ENCODE measurements at places on chromosomes 13 and 19.

DNA sequence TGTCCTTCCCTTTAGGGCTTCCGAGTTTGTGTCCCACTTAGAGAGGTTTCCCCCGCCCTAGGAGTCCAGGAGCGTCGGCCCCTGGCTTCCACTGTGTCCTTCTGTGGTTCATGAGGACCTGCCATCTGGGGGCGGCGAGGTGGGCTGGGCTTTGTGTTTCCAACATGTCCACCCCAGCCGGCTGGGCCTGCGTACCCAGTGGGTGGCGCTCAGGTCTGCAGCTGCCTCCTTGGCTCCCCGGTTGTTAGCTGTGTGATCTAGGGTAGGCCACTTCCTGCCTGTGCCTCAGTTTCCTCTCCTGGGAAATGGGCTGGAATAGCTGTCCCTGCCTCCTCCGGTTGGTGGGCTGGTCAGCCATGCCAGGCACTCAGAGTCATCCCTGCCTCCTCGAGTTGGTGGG, 28.4 kb downstream of the KDM4B start:
- no peak for DNase-seq

- DNase-seq, result no peak
Measured at GRCh38 chr19:28018499-28018898, 1194.5 kb downstream of the UQCRFS1 start.

- DNase-seq, result no peak
Measured at GRCh38 chr19:2869618-2870017, 2.5 kb downstream of the ZNF556 start.

- no peak for DNase-seq
Measured at GRCh38 chr19:42053037-42053935, 16.7 kb downstream of the GRIK5 start.

GRCh38 chr19:13260883-13261653, 110.9 kb downstream of the IER2 start:
- peak; percentile 79 for DNase-seq

DNA sequence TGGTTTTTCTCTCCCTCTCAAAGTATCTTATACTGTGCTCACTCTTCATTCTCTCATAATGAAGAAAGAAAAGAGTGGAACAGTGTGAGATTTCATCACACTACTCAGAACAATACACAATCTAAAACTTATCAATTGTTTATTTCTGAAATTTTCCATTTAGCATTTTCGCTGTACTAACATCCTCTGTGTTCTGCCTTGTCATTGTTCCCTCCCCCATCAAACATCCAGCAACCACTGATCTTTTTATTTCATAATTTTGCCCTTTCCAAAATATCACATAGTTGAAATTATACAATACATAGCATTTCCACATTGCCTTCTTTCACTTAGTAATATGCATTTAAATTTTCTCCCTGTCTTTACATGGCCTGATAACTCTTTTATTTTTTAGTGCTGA, 658.7 kb downstream of the SLITRK1 start:
- no peak for DNase-seq

GRCh38 chr13:33963895-33964294, 145.9 kb downstream of the RFC3 start:
- DNase-seq, result no peak

GRCh38 chr19:4362101-4362828, 18.9 kb downstream of the MPND start:
- no peak for DNase-seq

GRCh38 chr13:80338781-80339562, 2.0 kb downstream of the SPRY2 start:
- DNase-seq, result peak; percentile 75

GRCh38 chr19:5078182-5078581, 109.3 kb downstream of the KDM4B start:
- no peak for DNase-seq

- DNase-seq, result no peak
Measured at GRCh38 chr13:113581871-113582270, 2.7 kb upstream of the TFDP1 start.

GRCh38 chr13:48232420-48233045, 473 bp upstream of the ITM2B start:
- DNase-seq, result no peak

- no peak for DNase-seq
Measured at GRCh38 chr13:23739596-23739995, 149.6 kb downstream of the MIPEP start.

GRCh38 chr13:49053906-49054305, 78.2 kb downstream of the FNDC3A start:
- no peak for DNase-seq

DNA sequence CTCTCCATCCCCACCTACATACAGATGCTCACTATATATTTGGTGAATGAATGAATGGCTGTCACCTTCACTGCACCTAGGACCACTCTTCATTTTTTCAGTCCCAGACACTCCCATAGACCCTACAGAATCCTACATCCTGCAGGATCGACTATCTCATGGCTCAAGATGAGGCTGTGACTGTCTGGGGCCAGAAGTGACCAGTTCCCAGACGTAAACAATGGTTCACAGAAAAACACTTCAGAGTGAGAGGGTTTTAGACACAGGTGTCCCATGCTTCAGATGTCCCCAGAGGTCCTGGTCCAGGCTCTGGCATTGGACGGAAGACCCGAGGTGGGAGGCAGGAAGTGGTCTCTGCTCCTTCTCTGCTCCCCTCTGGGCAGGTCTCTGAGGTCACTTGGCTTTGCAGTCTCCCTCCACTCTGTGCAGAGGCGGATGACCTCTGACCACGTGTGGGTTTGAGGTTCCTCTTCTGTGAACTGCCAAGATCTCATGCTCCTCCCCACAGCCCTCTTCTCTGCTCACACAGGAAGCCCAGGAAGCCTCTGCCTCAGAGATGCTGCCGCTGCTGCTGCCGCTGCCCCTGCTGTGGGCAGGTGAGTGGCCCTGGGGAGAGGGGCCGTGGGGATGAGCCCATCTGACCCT, 24.9 kb downstream of the SIGLEC7 start:
- no peak for DNase-seq

- DNase-seq, result peak; percentile 39
Measured at GRCh38 chr19:35557539-35558399, 5.7 kb downstream of the ATP4A start.

- DNase-seq, result no peak
Measured at GRCh38 chr13:107680115-107680514, 535.2 kb downstream of the LIG4 start.

DNA sequence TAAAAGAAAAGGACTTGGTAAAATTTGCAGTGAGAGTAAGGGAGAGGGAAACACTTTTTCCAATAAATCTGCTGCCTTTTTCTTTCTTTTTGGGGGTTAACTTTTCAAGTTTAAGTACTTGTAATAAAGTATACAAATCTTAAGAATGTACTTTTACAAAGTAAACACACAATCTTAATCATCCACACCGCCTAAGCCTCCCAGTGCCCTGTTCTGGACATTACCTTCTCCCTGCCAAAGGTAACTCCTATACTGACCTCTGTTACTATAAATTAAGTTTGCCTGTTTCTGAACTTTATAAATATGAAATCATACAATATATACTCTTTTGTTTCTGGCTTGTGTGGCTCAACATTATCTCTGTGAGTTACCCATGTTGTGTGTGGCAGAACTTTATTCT, 137.9 kb downstream of the RGCC start:
- DNase-seq, result no peak

DNA sequence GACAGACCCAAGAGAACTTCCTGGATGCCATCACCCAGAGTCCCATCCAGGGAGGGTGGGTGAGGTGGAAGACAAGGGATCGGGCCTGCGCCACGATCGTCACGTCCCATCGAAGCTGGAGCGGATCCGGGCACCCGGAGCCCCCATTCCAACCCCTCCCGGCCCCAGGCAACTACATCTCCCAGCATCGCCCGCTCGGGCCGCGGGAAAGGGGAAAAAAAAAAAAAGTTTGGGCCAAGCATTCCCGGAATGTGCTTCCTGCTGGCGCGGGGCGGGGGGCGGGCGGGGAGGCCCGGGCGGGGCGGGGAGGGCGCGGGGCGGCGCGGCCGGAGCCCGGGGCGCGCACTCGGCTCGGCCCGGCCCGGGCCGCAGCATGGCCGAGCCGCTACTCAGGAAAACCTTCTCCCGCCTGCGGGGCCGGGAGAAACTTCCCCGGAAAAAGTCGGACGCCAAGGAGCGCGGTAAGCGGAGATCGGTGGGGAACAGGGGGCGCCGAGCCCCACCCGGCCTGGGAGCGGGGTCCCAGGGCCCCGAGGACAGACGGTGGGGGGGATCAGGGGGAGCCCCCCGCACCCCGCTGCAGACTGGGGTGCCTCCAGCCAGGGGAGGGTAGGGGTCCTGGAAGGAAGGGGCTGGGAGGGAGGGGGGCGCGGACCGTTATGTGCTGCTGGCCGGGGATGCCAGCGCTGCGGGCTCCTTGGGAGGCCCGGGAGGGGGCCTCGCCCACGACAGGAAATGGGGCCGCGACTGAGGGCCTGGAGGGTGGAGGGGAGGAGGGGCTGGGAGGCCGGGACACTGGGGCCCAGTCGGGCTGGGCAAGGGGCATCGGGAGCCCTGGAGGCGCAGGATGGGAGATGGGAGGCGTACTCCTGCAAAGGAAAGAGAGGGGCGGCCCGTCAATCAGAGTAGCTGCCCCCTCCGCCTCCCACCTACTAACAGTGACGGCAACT, at the start of gene SYDE1:
TSS of gene SYDE1 (plus strand) at position 341 of the 950 bp plus-strand sequence. CDS start at position 374, 33 bp downstream.
- peak; percentile 88 for DNase-seq

- peak; percentile 33 for DNase-seq
Measured at GRCh38 chr19:49106648-49107135, 7.5 kb upstream of the LIN7B start.

GRCh38 chr13:98480915-98481877, 95.7 kb downstream of the STK24 start:
- no peak for DNase-seq

- no peak for DNase-seq
Measured at GRCh38 chr19:56113074-56113632, 7.9 kb downstream of the ZNF787 start.

DNA sequence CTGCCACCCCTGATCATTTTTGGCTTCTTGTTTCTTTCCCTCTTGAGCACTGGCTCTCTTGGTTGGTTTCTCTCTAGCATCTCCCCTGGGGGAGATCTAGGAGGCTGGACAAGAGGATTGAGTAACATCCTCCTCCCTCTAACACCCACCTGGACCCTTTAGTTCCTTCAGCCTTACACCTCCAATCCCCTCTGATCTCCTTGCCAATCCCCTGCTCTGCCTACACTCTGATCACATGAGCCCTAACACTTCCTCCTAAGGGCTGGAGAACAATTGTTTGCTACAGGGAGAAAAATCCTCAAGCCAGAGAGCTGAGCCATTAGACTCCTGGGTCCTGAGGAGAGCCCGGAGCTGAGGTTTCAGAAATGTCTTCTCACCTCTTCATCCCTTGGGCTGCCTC, 65.9 kb upstream of the ADGRL1 start:
- no peak for DNase-seq

DNA sequence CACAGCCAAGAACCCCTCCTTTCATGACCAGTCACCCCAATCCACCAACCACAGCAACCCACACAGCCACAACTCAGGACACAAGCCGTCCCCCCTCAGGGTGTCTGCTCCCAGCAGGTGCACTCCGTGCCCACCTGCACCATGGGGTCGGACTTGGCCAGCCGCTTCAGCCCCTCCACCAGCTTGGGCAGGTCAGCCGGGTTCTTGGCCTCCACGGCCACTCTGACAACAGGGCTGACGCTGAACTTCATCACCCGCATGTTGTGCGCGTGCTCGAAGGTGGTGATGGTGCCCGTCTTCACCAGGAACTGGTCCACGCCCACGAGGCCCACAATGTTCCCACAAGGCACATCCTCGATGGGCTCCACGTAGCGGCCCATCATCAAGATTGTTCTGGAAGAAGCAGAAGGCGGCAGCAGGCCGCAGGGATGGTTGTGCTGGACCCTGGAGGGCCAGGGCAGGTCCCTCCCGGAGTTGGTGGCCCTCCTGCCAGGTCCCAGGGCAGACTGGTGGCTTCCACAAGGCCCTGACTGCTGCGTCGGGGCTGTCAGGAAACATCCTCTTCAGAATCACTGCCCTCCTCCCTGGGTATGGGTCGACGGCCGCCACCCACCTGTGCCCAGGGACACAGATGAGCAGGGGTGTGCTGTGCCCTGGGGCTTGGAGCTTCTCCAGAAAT, 5.5 kb downstream of the EEF2 start:
- DNase-seq, result no peak

DNA sequence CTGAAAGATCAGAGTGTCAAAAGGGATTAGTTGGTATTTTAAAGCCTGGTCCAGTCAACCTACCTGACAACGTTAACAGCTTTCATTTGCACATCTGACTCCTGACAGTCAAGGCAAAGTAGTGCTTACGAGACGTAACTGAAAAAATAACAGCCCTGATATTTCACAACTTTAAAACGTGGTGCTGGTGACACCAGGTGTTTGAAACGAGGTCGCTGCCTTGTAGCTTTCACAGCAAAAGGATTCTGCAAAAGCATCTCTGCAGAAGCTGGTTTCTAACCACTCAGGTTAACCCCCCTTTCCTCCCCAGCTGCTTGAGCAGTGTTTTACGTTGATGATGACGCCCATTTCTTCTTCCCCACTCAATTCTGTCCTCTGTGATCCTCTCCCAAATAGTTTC, 23.3 kb downstream of the GGACT start:
- no peak for DNase-seq

GRCh38 chr19:6373813-6374108, 1.2 kb downstream of the ALKBH7 start:
- no peak for DNase-seq

GRCh38 chr19:19305696-19306095, 14.6 kb downstream of the SUGP1 start:
- DNase-seq, result no peak

DNA sequence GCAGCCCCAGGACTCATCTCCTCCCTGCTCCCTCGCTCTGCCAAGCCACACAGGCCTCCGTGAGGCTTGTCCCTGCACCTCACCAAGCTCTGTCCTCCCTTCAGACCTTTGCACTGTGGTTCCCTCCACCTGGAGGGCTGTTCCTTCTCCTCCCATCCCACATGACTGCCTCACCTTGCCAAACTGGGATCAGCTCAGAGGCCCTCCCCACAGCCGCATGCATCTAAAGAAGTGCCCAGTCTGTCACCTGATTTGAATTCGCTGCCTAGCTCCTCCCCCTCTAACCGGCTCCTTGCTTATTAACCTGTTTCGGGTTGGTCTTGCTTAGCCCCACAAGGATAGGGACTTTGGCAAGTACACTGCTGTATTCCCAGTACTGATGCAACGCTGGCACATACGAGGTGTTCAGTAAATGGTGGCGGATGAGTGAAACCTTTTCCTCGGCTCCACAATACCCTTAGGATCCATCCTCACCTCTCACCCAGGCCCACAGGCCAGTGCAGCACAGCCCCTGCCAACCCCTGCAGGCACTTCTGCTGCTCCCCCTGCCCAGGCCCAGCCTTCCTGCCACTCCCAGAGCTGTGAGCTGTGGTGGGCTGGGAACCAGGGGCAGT, 4.4 kb downstream of the AKT2 start:
- no peak for DNase-seq

DNA sequence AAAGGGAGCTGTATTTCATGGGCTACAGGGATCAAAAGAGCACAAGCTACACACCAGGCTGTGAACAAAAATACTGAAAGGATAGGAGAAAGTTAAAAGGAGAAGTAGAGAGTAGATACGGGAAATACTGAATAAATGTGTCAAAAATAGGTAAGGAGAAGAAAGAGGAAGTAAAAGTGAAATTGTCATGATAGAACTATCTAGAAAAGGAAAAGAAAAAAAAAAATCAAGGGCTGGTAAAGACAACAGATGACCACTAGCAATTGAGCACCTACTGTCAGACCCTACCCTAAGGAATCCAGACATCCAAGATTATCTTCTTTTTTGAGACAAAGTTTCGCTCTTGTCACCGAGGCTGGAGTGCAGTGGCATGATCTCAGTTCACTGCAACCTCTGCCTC, 4.8 kb downstream of the RUBCNL start:
- no peak for DNase-seq

GRCh38 chr19:18477042-18477779, 39.3 kb upstream of the ISYNA1 start:
- DNase-seq, result peak; percentile 9

- DNase-seq, result peak; percentile 53
Measured at GRCh38 chr13:25901460-25902376, 150.1 kb downstream of the SHISA2 start.
